ENCODE measurements at places on chromosomes 11 and 22. TPM values are rescaled to one million over a fixed set of nuclear protein-coding genes. Genes with fewer than 3 reads are reported as not detected.

Gene OR5A1
- not detected for total RNA-seq

- no peak overlapping the region for H3K27ac ChIP-seq
- no peak overlapping the region for H3K4me3 ChIP-seq
- no peaks in the 10 kb centered on the region for H3K4me1 ChIP-seq
- no peaks in the 10 kb centered on the region for H3K36me3 ChIP-seq
- no peak for DNase-seq
These were observed 2.5 kb downstream of the RAB36 start for GRCh38 chr22:23147617-23148387.

GRCh38 chr11:10139143-10139542, 154.9 kb downstream of the SBF2 start:
- no peak overlapping the region for H3K27ac ChIP-seq
- H3K36me3 ChIP-seq = no peaks in the 10 kb centered on the region
- DNase-seq = no peak
- H3K4me1 ChIP-seq = peaks cover 4% of the 10 kb centered on the region
- no peak overlapping the region for H3K4me3 ChIP-seq

GRCh38 chr11:29214833-29215232, 802.0 kb downstream of the KCNA4 start:
- H3K4me3 ChIP-seq = no peak overlapping the region
- no peak for DNase-seq
- H3K4me1 ChIP-seq = no peaks in the 10 kb centered on the region
- H3K27ac ChIP-seq = no peak overlapping the region
- no peaks in the 10 kb centered on the region for H3K36me3 ChIP-seq
- no peaks in the 10 kb centered on the region for H3K27me3 ChIP-seq

DNA sequence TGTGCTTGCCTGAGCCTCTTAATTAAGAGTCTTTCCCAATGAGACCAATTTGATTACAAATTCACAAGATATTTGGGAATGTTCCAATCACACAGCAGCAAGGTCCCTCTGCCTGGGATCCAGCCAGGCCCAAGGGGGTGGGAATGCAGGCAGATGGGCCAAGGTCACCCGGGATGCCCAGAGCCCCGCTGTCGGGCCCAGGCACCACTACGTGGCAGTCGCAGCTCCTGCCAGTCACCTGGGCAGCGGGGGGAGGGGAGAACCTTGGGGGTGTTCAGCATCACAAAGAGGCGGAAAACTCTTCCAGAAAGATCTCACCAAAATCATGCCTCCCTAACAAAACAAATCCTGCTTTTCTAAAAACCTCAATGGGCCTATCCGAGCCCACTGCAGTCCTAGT, 30.9 kb downstream of the PPM1F start:
- no peak for DNase-seq
- peaks cover 13% of the 10 kb centered on the region for H3K4me1 ChIP-seq
- H3K27ac ChIP-seq = no peak overlapping the region
- no peaks in the 10 kb centered on the region for H3K27me3 ChIP-seq
- no peak overlapping the region for H3K4me3 ChIP-seq

Gene ACR
- total RNA-seq = not detected

GRCh38 chr11:13287036-13287435, 9.4 kb downstream of the BMAL1 start:
- H3K36me3 ChIP-seq = no peaks in the 10 kb centered on the region
- no peak overlapping the region for H3K4me3 ChIP-seq
- H3K27ac ChIP-seq = no peak overlapping the region

- H3K36me3 ChIP-seq = no peaks in the 10 kb centered on the region
- DNase-seq = no peak
- H3K4me3 ChIP-seq = no peak overlapping the region
- no peak overlapping the region for H3K27ac ChIP-seq
- H3K27me3 ChIP-seq = no peaks in the 10 kb centered on the region
These were observed 8.8 kb downstream of the RIC8A start for GRCh38 chr11:216081-216974.

Gene GGTLC2
- not detected for total RNA-seq

Gene CXCR5
- not detected for total RNA-seq

DNA sequence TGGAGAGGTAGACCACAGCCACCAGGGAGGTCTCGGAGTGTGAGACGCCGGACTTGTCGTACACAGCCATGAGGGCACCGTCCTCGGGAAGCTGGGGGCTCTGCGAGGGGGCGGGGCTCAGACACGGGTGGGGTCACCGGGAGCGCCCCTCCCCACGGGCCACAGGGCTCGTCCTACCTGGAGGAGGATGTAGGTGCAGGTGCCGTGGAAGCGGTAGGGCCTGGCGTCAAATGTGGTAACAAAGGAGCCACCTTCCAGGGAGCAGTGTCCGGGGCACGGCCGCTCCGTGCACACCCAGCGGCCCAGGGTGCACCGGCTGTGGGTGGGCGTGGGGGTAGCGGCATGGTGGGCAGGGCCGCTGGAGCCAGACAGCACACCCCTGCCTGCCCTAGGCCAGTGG, 7.5 kb downstream of the MUC6 start:
- DNase-seq = no peak
- H3K27ac ChIP-seq = no peak overlapping the region
- H3K4me1 ChIP-seq = no peaks in the 10 kb centered on the region

DNA sequence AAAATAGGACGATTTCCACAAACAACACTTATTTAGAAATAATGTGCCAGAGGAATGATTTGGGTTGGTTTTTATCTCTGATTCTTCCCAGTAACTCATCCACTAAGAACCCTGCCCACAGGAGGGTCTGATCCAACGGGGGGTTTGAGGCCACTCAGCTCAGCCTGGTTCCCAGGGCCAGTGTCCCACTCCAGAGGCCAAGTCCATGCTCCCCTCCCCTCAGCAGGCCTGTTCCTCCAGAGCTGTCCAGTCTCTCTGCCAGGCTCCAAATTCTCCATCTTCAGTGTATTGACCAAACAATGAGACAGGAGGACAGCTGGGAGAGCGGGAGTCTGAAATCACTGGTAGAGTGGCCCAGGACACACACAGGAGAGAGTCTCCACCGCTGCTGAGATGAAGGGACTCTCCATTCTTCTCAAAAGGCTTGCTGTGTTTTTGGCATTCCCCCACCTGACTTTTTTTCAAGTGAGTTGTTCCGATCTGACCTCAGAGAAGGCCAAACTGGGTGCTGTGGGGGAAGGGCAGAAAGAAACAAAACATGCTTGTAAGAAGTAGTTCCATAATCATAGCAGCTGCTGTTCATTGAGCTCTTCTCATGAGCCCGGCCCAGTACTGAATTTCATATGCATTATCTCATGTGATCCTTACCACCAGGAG, 17.6 kb upstream of the SCN2B start:
- no peak for DNase-seq
- H3K4me3 ChIP-seq = no peak overlapping the region
- no peaks in the 10 kb centered on the region for H3K27me3 ChIP-seq
- no peak overlapping the region for H3K27ac ChIP-seq

Gene BCO2
- total RNA-seq = 4.2 TPM

Gene TRIM34
- 6.0 TPM for total RNA-seq

- H3K27me3 ChIP-seq = no peaks in the 10 kb centered on the region
- peaks cover 13% of the 10 kb centered on the region for H3K4me1 ChIP-seq
- H3K4me3 ChIP-seq = no peak overlapping the region
- no peaks in the 10 kb centered on the region for H3K36me3 ChIP-seq
- no peak overlapping the region for H3K27ac ChIP-seq
These were observed 54.8 kb upstream of the PRSS23 start for GRCh38 chr11:86745571-86745970.

DNA sequence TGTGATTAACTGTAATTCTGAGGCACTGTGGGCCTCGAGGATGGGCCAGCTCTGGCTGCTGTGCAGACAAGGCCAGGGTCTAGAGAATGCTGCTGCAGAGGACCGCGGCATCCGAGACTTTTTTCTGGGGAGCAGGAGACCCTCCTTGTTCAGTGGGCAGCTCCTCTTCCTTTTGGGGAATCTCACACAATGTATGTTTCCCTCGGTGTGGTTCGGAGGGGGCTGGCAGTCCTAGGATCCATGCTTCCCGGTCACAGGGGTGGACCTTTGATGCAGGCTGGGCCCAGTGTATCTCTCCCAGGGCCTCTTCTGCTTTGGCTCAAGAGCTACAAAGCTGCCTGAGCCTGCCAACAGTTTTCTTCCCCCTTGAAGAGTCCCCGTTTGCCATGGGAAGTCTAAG, 31.5 kb downstream of the MYEOV start:
- no peak for DNase-seq
- H3K27ac ChIP-seq = no peak overlapping the region
- H3K4me1 ChIP-seq = no peaks in the 10 kb centered on the region
- no peak overlapping the region for H3K4me3 ChIP-seq
- H3K27me3 ChIP-seq = no peaks in the 10 kb centered on the region
- H3K36me3 ChIP-seq = no peaks in the 10 kb centered on the region

DNA sequence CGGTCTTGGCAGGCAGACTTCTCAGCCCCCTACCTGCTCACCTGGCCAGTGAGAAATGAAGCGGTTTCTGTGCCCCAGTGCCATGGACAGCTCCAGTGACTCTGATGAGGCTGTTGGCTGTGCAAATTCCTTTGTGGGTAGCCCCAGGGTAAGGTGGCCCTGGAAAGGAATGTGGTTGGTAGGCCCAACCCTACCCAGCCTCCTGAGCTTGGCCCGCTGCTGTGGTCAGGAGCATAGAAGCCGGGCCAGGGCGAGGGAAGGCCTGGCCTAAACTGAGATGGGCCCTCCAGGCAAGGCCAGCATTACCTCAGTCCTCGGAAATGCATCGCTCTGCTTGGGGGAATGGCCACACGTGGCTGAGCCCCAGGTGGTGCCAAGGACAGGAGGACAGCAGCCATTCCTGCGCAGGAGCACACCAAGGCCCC, 16.9 kb downstream of the DAGLA start:
- H3K27me3 ChIP-seq = no peaks in the 10 kb centered on the region
- DNase-seq = no peak
- peaks cover 10% of the 10 kb centered on the region for H3K4me1 ChIP-seq

GRCh38 chr11:58647141-58647699, 24.8 kb downstream of the CNTF start:
- no peaks in the 10 kb centered on the region for H3K36me3 ChIP-seq
- no peak overlapping the region for H3K27ac ChIP-seq
- H3K27me3 ChIP-seq = no peaks in the 10 kb centered on the region
- DNase-seq = no peak
- no peak overlapping the region for H3K4me3 ChIP-seq
- H3K4me1 ChIP-seq = no peaks in the 10 kb centered on the region

DNA sequence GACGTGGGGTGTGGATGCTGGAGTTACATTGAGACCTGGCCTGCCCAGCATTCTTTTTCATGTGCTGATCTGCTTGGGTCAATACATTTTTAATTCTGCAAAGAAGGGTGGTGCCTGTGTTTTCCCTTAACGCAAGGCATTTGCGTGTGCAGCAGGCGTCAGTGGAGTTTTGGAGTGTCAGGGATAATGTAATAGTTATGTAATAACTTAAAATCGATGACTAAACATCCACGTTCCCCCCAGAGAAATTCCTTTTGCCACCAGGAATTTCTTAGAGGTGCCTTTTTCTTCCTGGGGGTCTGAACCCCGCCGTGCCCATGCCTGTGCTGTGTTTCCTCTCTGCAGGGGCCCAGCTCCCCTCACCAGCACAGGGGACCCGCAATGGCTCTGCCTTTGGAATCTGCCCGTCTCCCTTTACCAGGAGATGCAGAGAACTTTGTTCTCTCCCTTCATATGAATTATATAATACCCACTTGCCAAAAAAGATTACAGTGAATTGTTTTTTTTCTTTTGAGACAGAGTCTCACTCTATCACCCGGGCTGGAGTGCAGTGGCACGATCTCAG, 62.6 kb downstream of the TBC1D22A start:
- H3K4me3 ChIP-seq = no peak overlapping the region
- DNase-seq = no peak
- no peaks in the 10 kb centered on the region for H3K36me3 ChIP-seq
- no peaks in the 10 kb centered on the region for H3K27me3 ChIP-seq
- H3K4me1 ChIP-seq = peaks cover 5% of the 10 kb centered on the region

DNA sequence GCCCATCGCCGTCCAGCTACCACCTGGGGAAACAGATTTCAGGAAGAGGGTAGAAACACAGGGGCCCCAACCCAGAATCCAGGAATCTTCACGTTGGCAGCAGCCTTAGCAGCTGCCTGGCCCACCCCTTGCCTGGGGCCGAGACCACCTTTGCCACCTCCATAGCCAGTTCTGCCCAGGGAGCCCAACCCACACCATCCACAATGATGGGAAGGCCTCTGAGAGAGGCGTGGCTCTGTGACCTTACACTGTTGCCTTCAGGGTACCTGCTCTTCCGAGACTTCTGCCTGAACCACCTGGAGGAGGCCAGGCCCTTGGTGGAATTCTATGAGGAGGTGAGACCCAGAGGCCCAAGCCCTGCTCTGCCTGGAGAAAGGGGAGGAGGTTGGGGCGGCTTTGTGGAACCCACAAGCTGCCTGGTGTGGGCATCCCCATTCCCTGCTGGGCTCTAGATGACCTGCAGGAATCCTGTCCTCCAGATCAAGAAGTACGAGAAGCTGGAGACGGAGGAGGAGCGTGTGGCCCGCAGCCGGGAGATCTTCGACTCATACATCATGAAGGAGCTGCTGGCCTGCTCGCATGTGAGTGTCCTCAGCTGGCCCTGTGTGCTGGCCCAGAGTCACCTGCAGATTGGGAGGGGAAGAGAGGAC, 10.0 kb upstream of the ANKRD13D start:
- no peak overlapping the region for H3K27ac ChIP-seq
- no peaks in the 10 kb centered on the region for H3K36me3 ChIP-seq
- no peak overlapping the region for H3K4me3 ChIP-seq
- no peaks in the 10 kb centered on the region for H3K27me3 ChIP-seq

DNA sequence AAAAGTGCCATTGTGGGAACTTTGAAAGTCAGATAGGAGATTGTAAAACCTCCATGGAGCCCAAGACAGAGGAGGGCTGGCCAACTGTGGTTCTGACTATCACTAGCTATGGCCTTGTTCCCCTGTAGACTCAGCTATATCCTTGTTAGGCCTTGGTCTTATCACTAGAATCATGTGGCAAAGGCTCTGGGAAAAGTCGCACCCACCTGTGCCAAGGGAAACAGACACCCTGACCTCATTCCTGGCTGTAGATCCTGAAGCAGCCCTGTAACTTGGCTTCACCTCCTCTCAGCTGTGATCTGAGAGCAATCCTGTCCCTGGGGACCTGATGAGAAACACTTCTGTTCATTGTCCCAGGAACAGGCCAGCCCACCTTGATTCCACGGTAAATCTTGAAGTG, 566.2 kb downstream of the TMEM135 start:
- H3K4me1 ChIP-seq = no peaks in the 10 kb centered on the region
- H3K4me3 ChIP-seq = no peak overlapping the region
- no peaks in the 10 kb centered on the region for H3K27me3 ChIP-seq
- no peak for DNase-seq
- H3K27ac ChIP-seq = no peak overlapping the region
- no peaks in the 10 kb centered on the region for H3K36me3 ChIP-seq

Gene VSIG10L2
- total RNA-seq = 0.20 TPM

DNA sequence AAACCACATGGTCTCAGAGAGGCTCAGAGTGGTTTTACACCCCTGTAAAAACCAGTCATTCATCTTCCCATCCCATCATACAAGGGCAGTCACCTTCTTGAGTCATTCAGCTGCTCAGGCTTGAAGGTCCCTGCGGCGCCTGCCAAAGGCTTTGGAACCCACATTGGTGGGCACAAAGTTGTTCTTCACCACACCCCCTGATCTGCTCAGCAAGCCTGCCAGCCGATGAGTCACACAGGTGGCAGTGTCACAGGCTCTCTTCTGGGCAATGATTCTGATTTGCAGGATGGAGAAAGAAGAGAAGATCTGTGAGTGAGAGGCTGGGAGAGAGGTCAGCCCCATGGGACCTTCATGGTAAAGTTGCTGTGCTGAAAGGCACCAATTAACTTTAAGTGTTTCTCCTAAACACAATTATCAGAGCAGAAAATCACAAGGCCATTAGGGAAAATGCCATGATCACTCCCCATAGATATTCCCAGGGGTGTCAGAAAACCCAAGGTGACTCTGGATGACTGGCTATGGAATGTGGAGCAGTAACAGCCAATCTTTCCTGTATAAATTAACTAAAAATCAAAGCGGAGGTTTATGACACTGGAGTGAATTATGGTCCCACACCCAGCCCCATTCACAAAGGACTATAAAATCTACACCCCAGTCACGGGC, 4.4 kb downstream of the CALCA start:
- no peak for DNase-seq
- H3K27me3 ChIP-seq = no peaks in the 10 kb centered on the region
- H3K4me1 ChIP-seq = no peaks in the 10 kb centered on the region
- H3K27ac ChIP-seq = no peak overlapping the region
- H3K36me3 ChIP-seq = no peaks in the 10 kb centered on the region
